Lung microvascular endothelial cell (primary cell): ENCODE measurements at places on chromosomes 3 and 15. TPM values are rescaled to one million over a fixed set of nuclear protein-coding genes. Genes with fewer than 3 reads are reported as not detected.
A peak's percentile ranks its signal among the peaks of the same experiment; 100 is the strongest.

GRCh38 chr3:4672725-4673275 lies 179.7 kb downstream of the ITPR1 start:
- DNase-seq: no peak

Gene SLC51A
- total RNA-seq: not detected in 2 replicates

DNA sequence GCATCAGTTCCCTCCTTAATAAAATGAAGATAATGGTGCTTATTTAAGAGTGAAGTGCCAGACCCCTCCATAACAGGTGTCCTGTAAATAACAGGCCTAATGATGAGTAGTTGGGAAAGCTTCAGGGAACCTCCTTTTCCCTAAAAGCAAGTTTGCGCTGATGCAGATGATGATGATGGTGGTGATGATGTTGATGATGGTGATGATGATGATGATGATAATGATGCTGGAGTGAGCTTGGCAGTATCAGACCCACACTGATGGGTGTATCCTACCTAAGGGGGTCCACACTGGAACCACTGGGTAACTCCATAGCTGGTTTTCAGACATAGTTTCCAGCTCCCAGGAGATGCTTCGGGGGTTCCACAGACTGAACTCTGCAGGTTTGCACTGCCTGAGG lies 24.4 kb downstream of the MTMR14 start:
- DNase-seq: no peak

Gene CASR
- not detected in 2 replicates for total RNA-seq

DNA sequence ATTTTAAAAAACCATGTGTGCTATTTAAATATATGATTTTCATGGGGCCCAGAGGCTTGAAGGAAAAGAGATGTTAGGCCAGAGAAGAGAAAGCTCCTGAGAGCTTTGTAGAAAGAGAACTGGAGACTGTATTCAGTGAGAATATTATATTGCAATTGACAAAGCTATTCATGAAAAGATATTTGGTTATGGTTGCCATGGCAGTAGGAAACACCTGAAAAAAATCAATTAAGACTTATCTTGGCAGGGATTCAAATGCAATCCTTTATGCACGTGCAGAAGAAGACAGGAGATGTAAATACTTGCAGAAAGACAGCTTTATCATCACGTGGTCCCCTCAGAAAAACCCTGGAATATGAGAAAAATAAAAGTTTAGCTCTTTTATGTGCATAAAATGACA lies 636.0 kb upstream of the TBL1XR1 start:
- DNase-seq: peak; percentile 60

- DNase-seq: no peak
These were observed 8.9 kb downstream of the ACAN start for GRCh38 chr15:88812133-88812532.

- no peak for DNase-seq
These were observed 311.5 kb downstream of the SV2B start for GRCh38 chr15:91411586-91411985.

- no peak for DNase-seq
These were observed 6.5 kb downstream of the CHRNB4 start for GRCh38 chr15:78634210-78635145.

- DNase-seq: no peak
These were observed 87.8 kb upstream of the RNU6-1 start for GRCh38 chr15:67927501-67928168.

DNA sequence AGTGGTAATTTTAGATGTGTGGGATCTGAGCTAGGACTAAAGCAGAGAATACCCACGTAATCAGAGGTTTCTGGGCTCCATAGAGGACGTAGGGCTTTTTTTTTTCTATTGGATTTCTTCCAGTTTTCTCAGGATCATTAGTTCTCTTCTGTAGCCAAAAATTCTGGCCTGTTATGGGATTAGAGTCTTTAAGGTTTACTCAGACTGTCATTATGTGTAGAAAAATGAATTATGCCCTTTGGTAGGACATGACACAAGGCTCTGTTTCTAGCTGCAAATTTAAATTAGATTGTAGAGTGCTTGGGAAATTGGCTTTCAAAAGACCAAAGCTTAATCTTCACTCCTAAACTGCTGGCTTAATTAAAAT lies 1.9 kb downstream of the SETD5 start:
- DNase-seq: no peak

DNA sequence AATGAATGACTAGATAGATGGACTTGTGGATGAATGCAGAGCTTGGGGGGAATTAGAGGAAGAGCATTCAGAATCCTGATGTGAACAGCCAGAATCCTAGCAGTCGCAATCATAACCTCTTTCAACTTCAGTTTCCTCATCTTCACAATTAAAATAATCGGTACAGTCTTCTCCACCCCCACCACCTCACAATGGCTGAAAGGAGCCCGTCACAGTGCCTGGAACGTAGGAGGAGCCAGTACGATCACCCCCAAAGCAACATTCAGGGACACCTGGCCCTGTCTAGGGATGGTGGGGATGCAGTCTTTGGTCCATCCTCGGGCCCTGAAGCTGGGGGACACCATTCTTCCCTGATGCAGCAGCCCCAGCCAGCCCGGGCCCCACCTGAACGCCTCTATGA lies 80.4 kb upstream of the RPL32 start:
- DNase-seq: no peak

Gene MAPKAPK3
- total RNA-seq: 2.6 and 7.0 TPM in 2 replicates

DNA sequence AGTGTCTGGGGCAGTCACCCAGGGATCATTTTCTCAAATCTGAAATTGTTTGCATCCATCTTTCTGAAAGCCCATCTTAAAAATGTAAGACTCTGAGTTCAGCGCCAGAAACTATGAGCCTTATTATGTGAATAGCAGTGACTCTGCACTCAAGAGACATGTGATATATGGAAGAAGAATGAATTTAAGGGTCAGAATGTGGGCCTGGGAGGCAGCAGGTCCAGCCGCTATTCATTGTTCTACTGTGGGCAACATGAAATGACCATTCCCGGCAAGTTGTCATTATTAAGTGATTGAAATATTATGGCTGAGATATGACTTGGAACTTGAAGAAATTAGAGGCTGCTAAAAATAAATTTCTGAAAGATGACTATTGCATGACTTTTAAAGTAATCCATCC lies 228.6 kb upstream of the ARRDC4 start:
- no peak for DNase-seq

- DNase-seq: no peak
These were observed 23.7 kb downstream of the ADCY5 start for GRCh38 chr3:123424999-123425712.

Gene ARHGAP11A
- 2.4 and 8.1 TPM in 2 replicates for total RNA-seq

DNA sequence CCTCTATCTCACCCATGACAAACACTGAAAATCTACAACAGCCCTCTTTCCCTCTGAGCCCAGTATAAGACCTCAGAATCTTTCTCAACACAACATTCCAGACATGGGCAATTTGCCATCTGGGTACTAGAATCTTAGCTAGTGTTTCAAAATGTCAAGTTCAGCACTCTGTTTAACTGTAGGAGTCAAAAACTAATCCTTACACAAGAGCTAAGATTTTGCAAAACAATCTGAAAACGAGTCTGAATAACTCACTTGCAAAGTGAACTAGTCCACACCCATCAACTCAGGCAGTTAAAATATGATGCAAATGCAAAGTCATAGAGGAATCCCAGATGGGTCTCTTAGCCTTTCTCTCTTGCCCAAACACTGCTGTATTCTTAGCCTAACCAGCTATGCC lies 67.8 kb downstream of the GPR176 start:
- peak; percentile 39 for DNase-seq

Gene HAUS2
- total RNA-seq: 17.5 and 17.9 TPM in 2 replicates

DNA sequence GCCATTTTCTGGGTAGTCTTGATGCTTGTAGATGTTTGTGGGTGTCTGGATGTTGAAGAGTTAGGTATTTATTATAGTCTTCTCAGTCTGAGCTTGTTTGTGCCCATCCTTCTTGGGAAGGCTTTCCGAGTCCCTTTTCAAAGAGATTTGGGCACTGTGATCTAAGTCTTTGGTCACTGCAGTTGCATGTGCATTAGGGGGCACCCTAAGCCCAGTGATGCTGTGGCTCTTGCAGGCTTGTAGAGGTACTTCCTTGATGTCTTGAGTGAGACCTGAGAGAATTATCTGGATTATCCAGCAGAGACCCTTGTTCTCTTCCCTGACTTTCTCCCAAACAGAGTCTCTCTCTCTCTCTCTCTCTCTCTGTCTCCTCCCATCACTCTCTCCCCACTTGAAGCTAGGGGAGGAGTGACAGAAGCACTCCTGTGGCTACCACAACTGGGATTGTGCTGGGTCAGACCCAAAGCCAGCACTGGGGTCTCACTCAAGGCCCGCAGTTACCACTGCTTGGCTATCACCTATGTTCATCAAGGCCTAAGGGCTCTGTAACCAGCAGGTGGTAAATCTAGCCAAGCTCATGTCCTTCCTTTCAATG lies 68.5 kb downstream of the TMCO5A start:
- DNase-seq: peak; percentile 85
